ENCODE measurements at places on chromosomes 6 and 20. TPM values are rescaled to one million over a fixed set of nuclear protein-coding genes. Genes with fewer than 3 reads are reported as not detected.
A peak's percentile ranks its signal among the peaks of the same experiment; 100 is the strongest.

- peak overlapping the region; percentile 57 for H3K27ac ChIP-seq
- H3K36me3 ChIP-seq = no peaks in the 10 kb centered on the region
- DNase-seq = peak; percentile 83
- no peaks in the 10 kb centered on the region for H3K27me3 ChIP-seq
- H3K4me3 ChIP-seq = no peak overlapping the region
Measured at GRCh38 chr6:137309078-137309762, 90.0 kb upstream of the IFNGR1 start.

DNA sequence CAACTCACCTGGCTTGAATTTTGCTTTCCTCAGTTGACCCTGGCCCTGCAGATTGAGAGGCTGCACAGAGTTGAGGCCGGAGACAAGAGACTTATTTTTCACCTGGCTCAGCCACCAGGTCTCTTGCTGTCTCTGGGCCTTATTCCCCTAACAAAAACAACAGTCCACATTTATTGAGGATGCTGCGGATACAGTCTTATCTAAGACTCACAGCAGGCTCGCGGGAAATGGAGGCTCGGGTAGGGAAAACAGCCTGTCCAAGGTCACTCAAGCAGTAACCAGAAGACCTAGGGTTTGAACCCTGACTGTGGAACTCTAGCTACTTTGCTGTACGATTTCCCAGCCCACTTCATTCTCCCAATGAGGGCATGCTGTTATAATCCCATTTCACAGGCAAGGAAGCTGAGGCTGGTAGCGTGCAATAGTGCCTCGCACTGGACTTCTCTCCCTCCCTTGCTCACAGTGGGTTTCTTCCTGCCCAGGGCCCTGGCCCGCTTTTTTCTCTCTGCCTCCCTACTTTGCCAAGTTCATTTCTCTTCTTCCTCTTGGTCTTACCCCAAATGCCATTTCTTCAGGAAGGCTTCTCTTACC, 57.7 kb downstream of the RBM38 start:
- no peak overlapping the region for H3K4me3 ChIP-seq
- no peaks in the 10 kb centered on the region for H3K36me3 ChIP-seq
- H3K4me1 ChIP-seq = no peaks in the 10 kb centered on the region
- DNase-seq = no peak
- H3K27ac ChIP-seq = no peak overlapping the region

DNA sequence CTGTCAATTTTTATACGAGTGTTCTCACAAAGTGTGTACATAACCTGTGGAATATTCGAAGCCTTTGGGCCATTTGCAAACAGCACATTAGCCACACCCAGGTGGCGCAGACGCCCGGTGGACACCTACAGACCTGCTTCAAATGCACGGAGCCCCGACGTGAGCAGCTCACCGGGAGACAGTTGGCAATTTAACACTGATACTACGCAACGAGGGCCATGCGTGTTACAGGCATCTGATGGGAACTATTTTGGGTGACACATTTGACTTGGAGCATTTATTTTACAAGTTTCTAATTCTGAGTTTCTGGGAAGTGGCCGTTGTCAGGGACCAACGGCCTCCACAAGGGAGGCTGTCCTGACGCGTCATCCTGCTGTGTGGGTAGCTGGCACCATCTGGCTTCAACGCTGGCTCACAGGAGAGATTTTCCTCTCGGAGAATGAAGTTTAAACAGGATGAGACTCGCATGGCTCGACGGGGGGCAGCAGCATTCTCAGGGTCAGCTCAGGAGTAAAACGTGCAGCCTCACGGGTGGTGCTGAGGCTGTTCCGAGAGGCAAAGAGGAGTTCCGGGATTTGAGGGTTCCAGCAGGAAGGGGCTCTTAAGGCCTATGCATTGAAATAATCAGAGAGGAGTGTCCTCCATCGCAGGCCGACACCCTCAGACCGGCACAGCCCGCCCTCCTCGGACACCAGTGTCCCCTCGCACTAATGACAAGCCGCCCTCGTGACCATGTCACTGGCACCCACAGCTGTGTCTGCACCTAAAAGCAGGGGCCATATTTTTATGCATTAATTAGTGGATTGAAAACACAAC, 207.4 kb downstream of the DLL1 start:
- no peak for DNase-seq
- H3K4me1 ChIP-seq = no peaks in the 10 kb centered on the region
- H3K27me3 ChIP-seq = no peaks in the 10 kb centered on the region
- H3K27ac ChIP-seq = no peak overlapping the region

GRCh38 chr6:71238351-71238750, 50.3 kb upstream of the OGFRL1 start:
- no peaks in the 10 kb centered on the region for H3K27me3 ChIP-seq
- no peaks in the 10 kb centered on the region for H3K36me3 ChIP-seq
- H3K4me1 ChIP-seq = no peaks in the 10 kb centered on the region
- DNase-seq = no peak
- no peak overlapping the region for H3K4me3 ChIP-seq
- H3K27ac ChIP-seq = no peak overlapping the region

- H3K27me3 ChIP-seq = no peaks in the 10 kb centered on the region
- DNase-seq = no peak
- no peak overlapping the region for H3K4me3 ChIP-seq
- no peak overlapping the region for H3K27ac ChIP-seq
- no peaks in the 10 kb centered on the region for H3K4me1 ChIP-seq
Measured at GRCh38 chr6:135075018-135075417, 20.4 kb upstream of the HBS1L start.

DNA sequence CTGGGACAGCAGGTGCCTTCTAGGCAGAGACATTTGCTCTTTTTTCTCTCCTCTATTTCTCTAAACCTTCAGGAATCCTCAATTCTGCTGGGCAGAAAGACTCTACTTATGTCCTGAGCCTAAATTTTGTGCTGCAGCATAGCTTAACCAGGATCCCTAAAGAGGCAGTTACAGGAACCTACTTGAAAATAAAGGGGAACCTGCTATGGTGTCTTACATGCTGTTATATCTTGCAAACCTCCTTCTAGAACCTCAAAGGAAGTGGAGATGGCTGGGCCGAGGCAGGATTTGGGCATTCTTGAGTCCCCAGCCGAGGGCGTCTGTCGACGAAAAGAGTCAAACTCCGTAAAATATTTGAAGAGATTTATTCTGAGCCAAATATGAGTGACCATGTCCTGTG, 17.1 kb upstream of the GMNN start:
- no peaks in the 10 kb centered on the region for H3K4me1 ChIP-seq
- H3K27me3 ChIP-seq = no peaks in the 10 kb centered on the region
- H3K27ac ChIP-seq = no peak overlapping the region
- H3K4me3 ChIP-seq = no peak overlapping the region
- DNase-seq = no peak
- H3K36me3 ChIP-seq = no peaks in the 10 kb centered on the region

DNA sequence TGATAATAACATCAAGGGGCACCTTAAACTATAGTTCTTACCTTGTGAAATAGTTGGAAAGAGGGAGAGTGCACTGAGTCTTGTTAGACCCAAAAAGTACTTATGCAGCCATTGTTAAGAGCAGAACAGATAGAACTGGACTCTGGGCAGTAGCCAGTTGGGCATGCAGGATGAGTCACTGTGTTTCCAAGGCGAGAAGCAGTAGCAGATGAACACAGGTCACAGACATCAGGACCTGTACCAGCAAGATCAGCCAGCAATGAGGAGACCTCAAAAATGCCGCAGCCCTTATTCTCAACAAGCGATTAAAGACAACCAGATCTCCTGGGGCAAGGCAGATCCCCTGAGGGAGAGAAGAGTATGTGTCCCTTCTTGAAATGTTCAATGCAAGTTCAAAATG, 79.0 kb downstream of the SAMD3 start:
- H3K27me3 ChIP-seq = no peaks in the 10 kb centered on the region
- DNase-seq = no peak
- no peaks in the 10 kb centered on the region for H3K4me1 ChIP-seq
- no peak overlapping the region for H3K4me3 ChIP-seq
- H3K27ac ChIP-seq = no peak overlapping the region

DNA sequence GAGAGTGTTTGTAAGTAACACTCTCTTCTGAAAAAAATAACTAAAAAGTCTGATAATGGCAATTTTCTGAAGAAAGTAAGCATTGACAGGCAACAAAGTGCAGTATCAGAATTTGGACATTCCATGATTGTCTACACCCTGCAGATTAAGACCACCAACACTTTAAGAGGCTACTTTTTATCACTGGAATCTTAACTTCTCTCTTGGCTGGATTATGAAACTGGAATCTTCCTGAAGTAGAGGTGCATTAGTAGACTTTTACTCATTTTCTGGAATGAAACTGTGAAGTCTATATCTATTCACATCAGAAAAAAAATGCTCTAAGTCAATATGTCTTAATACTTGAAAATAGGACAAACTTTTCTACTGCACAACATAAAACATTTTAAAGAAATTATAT, 547.5 kb downstream of the COL12A1 start:
- H3K4me3 ChIP-seq = no peak overlapping the region
- no peak for DNase-seq
- no peaks in the 10 kb centered on the region for H3K27me3 ChIP-seq
- no peak overlapping the region for H3K27ac ChIP-seq
- no peaks in the 10 kb centered on the region for H3K36me3 ChIP-seq
- H3K4me1 ChIP-seq = no peaks in the 10 kb centered on the region

- H3K27me3 ChIP-seq = no peaks in the 10 kb centered on the region
- H3K4me1 ChIP-seq = no peaks in the 10 kb centered on the region
- H3K4me3 ChIP-seq = no peak overlapping the region
- no peak overlapping the region for H3K27ac ChIP-seq
Measured at GRCh38 chr6:40195428-40196134, 261.3 kb upstream of the MOCS1 start.

DNA sequence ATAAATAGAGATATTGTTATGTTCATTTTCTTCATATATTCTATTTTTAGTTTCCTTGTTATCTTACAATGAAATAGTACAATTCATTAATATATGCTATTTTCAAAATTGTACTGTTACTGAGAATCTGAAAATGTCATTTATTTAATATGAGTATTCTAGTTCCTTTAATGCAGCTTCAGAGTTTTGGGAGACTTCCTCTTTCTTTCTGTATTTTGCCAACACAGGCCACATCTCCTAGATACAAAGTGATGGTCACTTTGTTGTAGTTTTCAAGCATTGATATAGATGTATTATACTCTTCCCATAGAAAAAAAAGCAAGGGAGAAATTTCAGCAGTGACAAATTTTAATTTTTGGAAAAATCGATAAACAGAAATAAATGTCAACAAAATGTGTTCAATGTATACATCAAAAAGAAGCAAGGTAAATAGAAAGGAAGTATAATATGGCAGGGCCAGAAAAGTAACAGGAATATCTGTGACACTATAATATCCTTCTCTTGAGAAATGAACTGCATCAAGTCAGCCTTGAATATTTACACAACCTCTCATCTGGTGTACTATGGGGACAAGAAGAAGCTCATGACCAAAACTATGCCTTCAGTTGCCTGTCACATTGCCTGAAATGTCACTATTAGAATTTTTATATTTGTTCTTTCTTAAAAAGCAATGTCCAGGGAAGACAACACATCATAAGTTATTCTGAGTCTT, 396.0 kb downstream of the TBC1D32 start:
- no peaks in the 10 kb centered on the region for H3K27me3 ChIP-seq
- DNase-seq = no peak
- no peak overlapping the region for H3K27ac ChIP-seq
- H3K36me3 ChIP-seq = no peaks in the 10 kb centered on the region

DNA sequence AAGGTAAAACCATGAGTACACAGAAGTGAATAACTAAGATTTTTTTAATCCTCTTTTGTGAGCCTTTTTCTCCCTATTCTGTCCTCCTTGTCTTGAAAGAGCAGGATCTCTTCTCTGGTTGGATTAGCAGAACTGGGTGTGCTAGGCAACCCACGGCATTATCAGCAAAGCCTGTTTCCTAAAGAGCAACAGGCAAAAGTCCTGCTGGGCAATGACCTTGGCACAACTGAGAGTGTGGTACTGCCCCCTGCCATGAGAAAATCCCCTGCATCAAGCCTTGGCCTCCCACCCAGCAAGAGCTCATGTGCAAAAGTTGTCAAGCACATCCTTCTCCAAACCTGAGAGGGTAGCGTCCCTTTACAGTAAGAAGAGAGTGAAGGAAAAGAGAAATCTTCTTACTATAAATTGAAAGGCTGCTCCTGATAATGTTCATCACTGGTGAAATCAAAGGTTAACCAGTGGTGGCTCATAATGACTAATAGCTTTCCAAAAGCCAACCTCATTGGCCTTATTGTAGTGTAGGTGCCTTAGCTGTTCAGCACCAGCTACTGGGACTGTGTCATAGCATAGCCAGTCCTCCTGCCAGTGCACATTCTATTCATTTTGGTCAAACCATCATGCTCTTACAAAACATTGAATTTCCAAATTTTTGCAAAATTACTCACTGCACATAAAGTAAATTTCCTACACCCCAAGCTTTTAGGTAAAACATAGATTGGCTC, 17.1 kb downstream of the KIF6 start:
- H3K4me1 ChIP-seq = no peaks in the 10 kb centered on the region
- H3K36me3 ChIP-seq = no peaks in the 10 kb centered on the region
- DNase-seq = no peak
- H3K27ac ChIP-seq = no peak overlapping the region

- H3K27ac ChIP-seq = peak overlapping the region; percentile 86
- no peaks in the 10 kb centered on the region for H3K27me3 ChIP-seq
- no peaks in the 10 kb centered on the region for H3K36me3 ChIP-seq
- no peaks in the 10 kb centered on the region for H3K4me1 ChIP-seq
Measured at GRCh38 chr6:31272836-31273626, 1.1 kb upstream of the HLA-C start.

DNA sequence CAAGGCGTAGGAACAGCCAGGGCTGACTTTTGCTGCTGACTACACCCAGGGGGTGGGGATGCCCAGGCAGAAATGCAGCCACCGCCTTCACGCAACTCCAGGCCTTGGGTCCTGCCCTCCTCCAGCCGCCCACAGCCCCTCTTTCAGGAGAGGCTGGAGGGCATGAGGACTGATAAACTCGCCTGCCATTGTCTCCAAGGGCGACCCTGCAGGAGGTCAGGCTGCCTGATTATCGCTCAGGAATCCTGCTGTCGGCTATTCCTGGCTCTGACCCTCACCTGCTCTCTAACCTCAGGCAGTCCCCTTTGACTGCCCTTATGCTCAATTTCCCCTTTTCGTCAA, 62.0 kb upstream of the HDDC2 start:
- H3K36me3 ChIP-seq = no peaks in the 10 kb centered on the region
- H3K4me3 ChIP-seq = peak overlapping the region; percentile 46
- DNase-seq = no peak
- H3K27me3 ChIP-seq = no peaks in the 10 kb centered on the region
- peak overlapping the region; percentile 89 for H3K27ac ChIP-seq

- no peak for DNase-seq
- H3K4me3 ChIP-seq = no peak overlapping the region
- no peaks in the 10 kb centered on the region for H3K4me1 ChIP-seq
- H3K27me3 ChIP-seq = no peaks in the 10 kb centered on the region
- H3K36me3 ChIP-seq = no peaks in the 10 kb centered on the region
Measured at GRCh38 chr6:15843764-15844163, 180.9 kb upstream of the DTNBP1 start.

- peak overlapping the region; percentile 58 for H3K27ac ChIP-seq
- no peaks in the 10 kb centered on the region for H3K27me3 ChIP-seq
- H3K36me3 ChIP-seq = peaks cover 6% of the 10 kb centered on the region
- H3K4me3 ChIP-seq = no peak overlapping the region
- DNase-seq = no peak
Measured at GRCh38 chr6:31727034-31727716, 1.9 kb downstream of the DDAH2 start.

Gene SEMG1
- total RNA-seq = not detected

Gene ADGB
- not detected for total RNA-seq

Gene SLC35F1
- total RNA-seq = 0.66 TPM

Gene CTAGE9
- total RNA-seq = 0.16 TPM

Gene BPIFB1
- total RNA-seq = 1.0 TPM

Gene UBE2C
- 5.9 TPM for total RNA-seq

Measured in breast epithelium (tissue), 4 donors.